ENCODE measurements at places on chromosomes 16 and 17.
A peak's percentile ranks its signal among the peaks of the same experiment; 100 is the strongest.

GRCh38 chr16:3596101-3596861, 15.1 kb downstream of the SLX4 start:
- no peak for DNase-seq

DNA sequence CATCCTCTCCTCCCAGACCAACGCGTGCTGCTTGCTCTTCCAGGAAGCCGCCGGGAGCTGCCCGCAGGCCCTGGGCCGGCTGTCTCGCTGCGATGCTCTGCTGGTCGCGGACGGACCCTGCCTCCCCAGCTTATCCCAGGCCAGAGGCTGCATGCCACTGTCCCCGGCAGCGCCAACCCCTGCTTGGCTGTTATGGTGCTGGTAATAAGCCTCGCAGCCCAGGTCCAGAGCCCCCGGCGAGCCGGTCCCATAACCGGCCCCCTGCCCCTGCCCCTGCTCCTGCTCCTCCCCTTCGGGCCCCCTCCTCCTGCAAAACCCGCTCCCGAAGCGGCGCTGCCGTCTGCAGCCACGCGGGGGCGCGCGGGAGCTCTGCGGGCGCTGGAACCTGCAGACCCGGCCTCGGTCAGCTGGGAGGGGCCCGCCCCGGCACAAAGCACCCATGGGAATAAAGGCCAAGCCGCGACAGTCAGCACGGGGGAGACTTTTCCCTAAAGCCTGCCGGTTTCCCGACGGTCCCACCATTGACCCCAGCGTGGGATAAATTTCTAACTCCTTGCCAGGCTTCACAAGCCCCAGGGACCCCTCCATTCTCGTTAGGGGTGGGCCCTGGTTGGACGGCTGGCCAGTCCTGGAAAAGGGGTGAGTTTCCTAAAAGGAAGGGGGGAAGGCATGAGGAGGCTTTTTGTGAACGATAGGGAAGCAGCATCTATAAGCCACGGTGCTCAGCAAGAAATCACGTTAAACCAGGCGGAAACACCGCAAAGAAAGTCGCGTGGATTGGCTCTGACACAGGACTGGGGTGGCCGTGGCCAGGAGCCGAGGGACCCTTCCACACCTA, 11.2 kb downstream of the ENPP7 start:
- DNase-seq, result peak; percentile 81

GRCh38 chr17:77677630-77678029, 280.9 kb upstream of the TNRC6C start:
- no peak for DNase-seq

DNA sequence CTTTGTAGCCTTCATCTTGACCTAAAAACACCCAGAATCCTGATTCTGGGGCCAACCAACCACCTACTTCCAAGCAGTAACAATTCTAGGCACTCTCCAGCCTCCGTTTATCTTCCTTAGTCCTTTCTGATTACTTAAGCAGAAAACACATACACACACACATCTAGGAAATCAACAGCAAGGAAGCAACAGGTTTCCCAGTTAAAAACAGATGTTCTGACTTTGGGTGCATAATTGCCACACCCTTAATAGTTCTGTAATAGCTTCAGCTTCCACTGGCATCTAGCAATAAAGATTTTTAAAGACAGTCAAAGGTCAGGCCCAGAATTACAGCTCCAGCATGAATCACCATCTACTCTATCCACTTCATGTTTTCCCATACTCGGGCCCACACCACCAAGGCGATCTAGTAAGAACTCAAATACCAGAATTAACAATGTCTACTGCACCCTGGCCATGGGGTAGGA, 2.6 kb downstream of the ARHGAP17 start:
- DNase-seq, result peak; percentile 30

DNA sequence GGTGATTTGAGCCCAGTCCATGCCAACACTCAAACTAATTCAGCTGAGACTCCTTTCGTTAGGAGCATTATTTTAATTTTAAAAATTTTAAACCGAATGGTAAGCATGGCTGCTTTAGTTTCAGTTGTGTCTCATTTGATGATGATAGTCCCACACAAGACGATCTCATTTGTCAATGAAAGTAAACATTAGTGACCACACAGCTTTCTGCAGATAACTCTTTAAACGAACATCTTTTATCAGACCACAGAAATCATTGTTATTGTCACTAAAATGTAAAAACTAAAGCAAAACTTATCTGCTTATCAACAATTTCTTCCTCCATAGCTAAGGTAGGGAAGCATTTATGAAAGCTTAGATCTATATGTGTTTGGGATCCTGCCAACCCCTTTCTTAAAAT, 382.2 kb downstream of the ZFHX3 start:
- DNase-seq, result no peak

DNA sequence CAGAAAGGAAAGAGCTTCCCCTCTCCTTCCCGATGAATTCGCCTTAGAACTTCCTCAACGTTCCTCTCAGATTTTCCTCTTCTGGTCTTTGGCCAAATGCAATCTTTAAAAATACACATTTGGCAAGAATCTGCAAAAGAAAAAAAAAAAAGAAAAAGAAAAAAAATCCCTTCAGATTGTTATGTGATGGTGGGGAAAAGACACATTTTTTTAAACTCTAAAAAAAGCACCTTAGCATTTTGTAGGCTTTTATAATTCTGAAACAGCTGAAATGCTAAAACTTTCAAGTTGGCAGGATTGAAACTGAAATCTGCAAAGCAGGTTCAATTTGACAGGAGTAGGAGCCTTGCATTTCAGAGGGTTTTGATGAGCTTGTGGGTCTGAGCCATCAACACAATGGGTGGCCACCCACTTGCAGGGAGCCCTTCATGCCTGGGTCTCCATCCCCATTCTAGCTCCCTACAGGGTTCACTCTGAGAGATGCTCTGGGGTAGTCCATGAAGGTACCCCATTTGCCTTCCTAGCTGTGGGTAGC, 33.1 kb downstream of the CACNG3 start:
- no peak for DNase-seq

Measured in activated CD4-positive, alpha-beta memory T cell treated with anti-CD3 and anti-CD28 coated beads for 36 hours (primary cell).